ENCODE measurements at places on chromosomes 16 and 17. TPM values are rescaled to one million over a fixed set of nuclear protein-coding genes. Genes with fewer than 3 reads are reported as not detected.

CKLF gene
- polyA plus RNA-seq: 36.4 TPM

PRSS21 gene
- polyA plus RNA-seq: not detected

RNF157 gene
- 8.6 TPM for polyA plus RNA-seq

ESRP2 gene
- 64.9 TPM for polyA plus RNA-seq

LLGL2 gene
- polyA plus RNA-seq: 49.0 TPM

ITGB4 gene
- 10.9 TPM for polyA plus RNA-seq

SULT1A1 gene
- polyA plus RNA-seq: 46.9 TPM

SLC47A1 gene
- polyA plus RNA-seq: 1.3 TPM

SLC52A1 gene
- 0.17 TPM for polyA plus RNA-seq

DNA sequence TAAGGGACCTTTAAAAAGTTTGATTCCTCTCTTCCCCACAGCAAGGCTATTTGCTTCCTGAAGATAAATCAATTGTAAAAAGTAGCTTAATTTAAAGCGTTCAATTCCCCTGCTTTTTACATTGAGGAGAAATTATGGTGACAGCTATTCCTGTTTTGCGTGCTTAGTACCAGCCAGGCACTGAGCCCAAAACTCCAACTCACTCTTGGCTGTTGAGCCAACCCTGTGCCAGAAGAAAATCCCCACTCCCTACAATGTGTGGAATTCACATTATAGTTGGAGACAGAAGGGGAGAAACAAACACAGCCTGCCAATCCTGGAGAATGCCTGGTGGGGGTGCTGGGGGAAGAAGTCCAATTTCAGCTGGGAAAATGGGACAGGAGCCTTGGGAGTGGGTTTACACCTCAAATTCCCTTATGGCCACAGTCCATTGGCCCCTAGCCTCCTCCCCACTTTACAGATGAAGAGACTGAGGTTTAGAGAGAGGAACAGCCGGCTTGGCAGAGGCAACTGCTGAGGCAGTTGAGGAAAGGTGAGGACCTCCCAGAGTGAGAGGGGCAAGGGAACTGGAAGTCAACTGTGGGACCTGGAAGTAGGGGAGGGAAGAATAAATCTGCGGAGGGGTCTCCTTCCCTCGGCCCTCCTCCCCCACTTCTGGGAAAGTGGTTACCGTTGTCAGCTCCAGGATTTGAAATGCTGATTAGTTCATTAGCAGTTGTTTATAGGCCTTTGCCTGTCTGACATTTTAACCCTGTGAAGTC is 26.1 kb downstream of the CDH1 start:
- no peak for DNase-seq

DNA sequence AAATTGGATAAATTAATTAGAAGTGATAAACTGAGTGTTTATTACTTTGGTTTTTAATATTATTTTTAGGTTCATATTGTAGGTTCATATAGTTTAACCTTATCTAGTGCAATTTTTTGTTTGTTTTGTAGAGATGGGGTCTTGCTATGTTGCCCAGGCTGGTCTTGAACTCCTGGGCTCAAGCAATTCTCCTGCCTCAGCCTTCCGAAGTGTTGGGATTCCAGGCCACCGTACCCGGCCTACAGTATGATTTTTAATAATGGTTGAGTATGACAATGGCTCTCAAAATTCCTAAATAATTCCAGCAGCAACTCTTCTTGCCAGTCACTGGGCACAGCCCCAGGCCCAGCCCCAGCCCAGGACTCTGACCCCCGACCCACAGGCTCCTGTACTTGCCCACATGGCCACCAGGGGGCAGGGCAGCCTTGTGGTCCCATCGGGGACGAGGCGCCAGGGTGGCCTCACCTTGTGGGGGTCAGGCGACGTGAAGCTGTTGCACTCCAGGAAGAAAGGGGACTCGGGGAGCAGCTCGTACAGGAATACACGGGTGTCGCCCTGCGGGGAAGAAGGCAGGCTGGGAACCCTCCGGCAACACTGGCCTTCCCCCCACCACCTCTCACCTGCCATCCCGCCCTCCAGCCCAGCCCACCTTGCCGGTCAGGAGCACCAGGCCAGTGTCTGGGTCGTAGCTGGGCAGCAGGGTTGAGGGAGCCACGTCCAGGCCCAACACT is 7.9 kb upstream of the PAM16 start:
- DNase-seq: no peak

DNA sequence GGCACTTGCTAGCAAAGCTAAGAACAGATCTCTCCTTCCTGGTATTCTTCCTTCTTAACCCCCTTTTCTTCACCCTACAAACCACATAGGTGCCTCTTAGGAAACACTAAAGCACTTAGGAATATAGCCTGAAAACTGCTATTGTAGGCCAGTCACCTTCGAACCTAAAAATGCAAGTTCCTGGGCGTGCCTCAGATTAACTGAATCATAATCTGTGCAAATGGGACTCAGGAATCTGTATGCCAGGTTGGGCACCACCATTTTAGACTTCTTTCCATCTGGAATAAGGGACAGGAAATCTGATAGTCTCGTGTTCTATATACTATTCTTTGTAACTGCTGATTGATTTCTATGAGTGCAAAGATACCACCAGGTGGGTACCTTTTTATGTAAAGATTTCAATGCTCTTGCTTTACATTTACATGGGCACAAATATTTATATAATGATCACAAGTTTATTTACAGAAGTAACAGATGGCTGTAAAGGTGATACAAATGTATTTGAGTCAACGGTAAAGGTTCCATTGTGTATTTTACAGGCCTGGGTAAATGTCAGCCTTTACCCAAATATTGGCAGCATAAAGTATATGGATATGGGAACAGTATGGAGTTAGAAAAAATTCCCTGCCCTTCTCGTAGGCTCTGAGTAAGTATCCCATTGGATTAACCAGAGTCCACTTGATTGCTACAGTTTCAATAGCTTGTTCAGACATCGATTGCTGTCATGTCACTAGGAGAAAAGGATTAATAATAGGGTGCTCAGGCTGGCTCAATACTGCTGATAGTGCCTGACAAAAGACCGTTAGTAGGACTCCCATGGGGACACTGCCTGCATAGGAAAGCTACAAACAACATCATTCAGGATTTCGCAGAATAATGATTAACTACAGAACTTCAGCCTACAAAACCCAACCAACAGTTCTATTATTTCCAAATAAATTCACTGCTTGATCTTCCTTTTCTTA is 124.7 kb downstream of the SNX11 start:
- no peak for DNase-seq

GRCh38 chr17:33816842-33817617 is 438.1 kb upstream of the CCL2 start:
- no peak for DNase-seq

GRCh38 chr17:9475101-9475658 is 100.4 kb downstream of the STX8 start:
- DNase-seq: no peak

- no peak for DNase-seq
Observed at GRCh38 chr17:10698096-10698818, 863 bp downstream of the ADPRM start.

DNA sequence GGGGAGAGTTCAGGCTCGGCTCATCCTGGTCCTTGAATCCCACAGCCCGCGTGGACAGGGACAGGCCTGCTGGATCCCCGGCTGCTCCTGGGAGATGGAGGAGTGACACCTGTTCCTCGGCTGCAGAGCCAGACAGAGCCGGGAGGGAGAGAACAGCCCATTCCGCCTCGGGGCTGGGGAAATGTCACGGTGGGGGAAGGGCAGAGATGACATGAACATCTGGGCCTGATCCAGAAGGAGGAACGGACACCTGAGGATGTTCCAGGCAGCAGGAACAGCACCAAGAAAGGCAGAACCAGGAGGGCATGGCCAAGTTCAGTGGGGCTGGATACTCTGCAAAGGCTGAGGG is 2.1 kb downstream of the ZNF764 start:
- no peak for DNase-seq

GRCh38 chr17:44308865-44309264 is 464 bp downstream of the RUNDC3A start:
- DNase-seq: no peak

GRCh38 chr16:26717826-26718225 is 348.9 kb upstream of the C16orf82 start:
- DNase-seq: no peak

DNA sequence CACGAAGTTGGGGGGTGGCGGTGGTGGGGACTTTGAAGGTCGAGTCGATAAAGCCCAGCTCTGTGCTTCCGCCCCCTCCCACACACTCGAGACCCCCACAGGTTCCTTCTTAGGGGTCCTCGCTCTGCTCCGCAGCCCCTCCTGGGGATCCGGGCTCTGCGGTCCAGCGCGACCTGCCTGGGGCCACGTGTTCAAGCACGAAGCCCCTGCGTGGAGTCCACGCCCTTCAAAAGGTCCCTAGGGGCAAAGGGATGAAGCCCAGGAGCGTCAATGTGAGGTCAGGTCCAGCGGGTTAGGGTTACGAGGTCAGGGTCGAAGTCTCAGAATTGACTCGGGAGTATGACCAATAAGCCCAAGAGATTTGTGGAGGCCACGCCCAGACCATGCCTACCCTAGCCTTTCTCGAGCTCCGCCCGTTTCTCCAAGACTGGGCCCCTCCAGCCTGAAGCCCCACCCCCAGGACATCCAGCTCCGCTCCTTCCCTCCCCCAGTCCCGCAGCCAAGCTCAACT is 786 bp upstream of the CACNA1G start:
- DNase-seq: peak; percentile 73

GRCh38 chr16:68529608-68529930 is 9.5 kb upstream of the ZFP90 start:
- no peak for DNase-seq

DNA sequence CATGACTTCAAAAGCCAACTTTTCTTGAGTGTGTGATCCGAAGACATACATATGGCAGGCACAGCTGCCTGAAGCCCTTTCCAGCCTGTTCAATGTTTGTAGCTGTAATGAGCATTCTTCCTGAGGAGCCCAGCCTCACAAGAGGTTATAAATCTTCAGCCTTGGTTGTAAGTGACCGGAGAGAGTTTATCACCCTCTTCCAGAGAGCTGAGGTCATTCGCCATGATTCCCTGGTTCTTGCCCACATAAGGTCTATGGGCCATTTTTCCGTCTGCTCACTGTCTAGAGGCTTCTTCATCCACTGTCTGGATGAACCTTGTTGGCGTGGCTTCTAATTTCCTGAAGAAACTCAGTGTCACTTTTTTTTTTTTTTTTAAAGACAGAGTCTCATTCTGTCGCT is 9.7 kb upstream of the CSF3 start:
- no peak for DNase-seq

- DNase-seq: no peak
Observed at GRCh38 chr16:17481736-17482135, 11.0 kb upstream of the XYLT1 start.

DNA sequence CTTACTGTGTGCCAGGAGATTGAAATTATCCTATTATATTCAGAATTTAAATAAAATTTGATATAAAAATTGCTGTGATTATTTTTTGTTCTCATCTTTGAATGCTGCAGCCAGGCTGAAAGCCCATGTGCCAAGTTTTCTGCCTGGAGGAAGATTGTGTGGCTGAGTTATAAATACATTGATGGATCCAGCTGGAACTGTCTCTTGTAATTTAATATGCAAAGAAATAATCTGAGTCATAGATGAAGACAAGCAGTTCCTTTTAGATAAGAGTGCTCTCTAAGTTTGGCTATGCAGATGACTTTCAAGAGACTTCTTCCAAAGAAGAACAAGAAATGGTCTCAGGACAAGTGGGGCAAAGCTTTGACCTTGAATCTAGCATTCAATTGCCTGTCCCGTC is 871.0 kb downstream of the CDH11 start:
- no peak for DNase-seq

DNA sequence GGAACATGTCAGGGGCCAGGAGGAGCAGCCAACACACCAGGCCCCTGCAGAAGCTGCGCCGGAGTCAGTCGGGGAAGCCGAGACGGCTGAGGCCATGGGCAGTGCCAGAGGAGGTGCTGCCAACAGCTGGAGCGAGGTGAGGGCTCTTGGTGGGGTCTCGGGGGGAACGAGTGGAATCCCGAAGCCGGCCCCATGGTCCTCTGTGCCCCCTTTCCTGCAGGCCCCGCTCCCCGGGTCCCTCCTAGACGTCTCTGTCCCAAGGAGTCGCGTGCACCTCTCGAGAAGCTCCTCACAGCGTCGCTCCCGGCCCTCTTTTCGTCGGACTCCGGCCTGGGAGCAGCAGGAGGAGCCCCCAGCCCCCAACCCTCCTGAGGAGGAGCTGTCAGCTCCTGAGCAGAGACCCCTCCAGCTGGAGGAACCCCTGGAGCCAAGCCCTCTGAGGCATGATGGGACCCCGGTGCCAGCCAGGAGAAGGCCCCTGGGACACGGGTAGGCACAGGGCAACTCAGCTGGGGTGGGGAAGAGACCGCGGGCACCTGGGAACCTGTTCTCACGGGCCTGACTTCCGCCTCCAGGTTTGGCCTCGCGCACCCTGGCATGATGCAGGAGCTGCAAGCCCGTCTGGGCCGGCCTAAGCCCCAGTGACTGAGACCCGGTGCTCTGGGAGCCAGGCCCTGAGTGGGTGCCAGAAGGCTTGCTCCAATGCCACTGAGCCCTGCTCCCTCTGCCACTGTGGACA is 3.6 kb downstream of the APOBR start:
- DNase-seq: no peak

- DNase-seq: no peak
Observed at GRCh38 chr17:67511012-67511411, 133.9 kb downstream of the PITPNC1 start.

DNA sequence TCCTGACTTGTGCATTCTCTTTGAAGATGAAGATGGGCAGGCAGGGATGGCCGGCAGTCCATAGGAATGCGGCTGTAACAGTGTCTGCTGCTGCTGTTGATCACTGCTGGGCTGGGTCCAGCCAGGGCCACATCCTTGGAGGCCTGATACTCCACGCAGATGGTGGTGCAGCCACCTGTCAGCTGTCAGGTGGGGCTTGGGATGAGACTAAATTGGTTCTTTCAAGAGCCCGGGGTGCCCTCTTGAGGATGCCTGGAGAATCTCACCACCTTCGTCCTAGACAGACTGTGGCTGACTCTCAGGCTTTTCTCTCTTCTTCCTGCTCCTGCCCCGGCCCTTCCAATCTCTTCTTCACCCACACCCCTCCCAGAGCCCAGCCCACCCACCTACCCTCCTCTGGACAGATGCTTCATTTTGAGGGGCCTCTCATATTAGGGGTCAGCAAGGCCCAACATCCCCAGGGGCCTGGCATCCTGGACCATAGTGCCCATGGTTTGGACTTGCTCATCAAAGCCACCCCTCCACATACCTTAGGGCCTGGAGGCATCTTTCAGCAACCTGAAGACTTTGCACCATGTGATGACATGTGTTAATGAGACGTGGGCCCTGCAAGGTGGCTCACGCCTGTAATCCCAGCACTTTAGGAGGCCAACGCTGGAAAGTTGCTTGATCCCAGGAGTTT is 19.1 kb downstream of the OSBPL7 start:
- no peak for DNase-seq

- DNase-seq: peak; percentile 41
Observed at GRCh38 chr17:4365628-4366326, 698 bp downstream of the UBE2G1 start.
